ENCODE measurements at places on chromosomes 13 and 19. TPM values are rescaled to one million over a fixed set of nuclear protein-coding genes. Genes with fewer than 3 reads are reported as not detected.

DNA sequence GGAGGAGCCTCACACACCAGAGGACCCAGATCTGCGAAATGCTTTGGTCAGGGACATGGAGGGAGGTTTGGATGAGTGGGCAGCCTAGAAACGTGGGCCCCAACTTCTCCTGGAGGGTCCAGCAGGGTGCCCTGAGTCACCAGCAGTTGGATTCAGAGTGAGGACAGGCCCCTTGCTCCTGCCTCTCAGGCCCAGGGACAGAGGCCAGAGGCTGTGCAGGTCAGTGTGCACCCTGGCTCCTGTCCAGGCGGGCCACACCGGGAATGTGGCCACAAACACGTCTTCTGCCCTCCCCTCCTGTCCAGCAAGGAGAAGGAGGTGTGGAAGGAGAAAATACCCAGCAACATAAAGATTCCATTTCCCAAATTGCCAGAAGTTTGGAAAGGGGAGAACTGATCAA, 19.4 kb downstream of the IRS2 start:
- no peak for DNase-seq

- no peak for DNase-seq
These were observed 1279.8 kb upstream of the PCDH9 start for GRCh38 chr13:68509734-68510621.

Gene ZNF566
- total RNA-seq, result 17.3 TPM

DNA sequence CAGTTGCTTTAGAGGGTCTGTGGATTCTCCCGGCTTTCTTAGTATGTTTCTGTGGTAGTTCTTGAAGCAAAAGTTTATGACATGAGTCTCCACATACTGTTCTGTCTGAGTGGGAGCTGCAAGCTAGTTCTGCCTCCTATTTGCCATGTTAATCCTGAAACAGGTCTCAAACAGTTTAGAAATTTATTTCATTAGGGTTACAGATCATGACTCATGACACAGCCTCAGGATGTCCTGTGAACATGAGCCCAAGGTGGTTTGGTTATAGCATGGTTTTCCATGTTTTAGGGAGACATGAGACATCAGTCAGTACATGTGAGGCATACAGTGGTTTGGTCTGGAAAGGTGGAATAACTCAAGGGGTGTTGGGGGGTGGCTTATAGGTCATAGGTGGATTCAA, 77.5 kb downstream of the FNDC3A start:
- no peak for DNase-seq

DNA sequence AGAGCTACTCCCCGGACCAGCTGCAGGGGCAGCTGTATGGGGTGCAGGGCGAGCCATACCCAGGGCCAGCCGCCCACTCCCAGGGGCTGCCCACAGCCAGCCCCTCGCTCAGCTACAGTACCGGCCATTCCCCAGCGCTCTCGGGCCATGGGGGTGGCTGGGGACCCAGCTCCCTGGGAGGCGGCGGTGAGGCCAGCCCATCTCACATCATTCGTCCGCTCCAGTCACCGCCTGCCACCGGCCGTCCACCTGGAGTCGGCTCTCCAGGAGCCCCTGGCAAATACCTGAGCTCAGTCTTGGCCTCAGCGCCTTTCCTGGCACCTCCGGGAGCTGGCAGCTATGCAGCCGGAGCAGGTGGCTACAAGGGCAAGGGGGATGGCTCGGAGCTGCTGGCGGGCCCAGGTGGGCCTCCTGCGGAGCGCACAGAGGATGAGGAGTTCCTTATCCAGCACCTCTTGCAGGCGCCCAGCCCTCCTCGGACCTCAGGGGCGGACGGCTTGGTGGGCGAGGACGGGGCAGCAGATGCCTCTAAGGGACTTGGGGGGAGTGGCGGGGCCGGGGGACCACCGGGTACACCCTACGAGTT, 4.9 kb downstream of the PRR12 start:
- DNase-seq, result no peak

- no peak for DNase-seq
These were observed 886 bp downstream of the CRLF1 start for GRCh38 chr19:18605546-18606280.
